RWPE1 (cell line): ENCODE measurements at places on chromosomes 2 and 18.

DNA sequence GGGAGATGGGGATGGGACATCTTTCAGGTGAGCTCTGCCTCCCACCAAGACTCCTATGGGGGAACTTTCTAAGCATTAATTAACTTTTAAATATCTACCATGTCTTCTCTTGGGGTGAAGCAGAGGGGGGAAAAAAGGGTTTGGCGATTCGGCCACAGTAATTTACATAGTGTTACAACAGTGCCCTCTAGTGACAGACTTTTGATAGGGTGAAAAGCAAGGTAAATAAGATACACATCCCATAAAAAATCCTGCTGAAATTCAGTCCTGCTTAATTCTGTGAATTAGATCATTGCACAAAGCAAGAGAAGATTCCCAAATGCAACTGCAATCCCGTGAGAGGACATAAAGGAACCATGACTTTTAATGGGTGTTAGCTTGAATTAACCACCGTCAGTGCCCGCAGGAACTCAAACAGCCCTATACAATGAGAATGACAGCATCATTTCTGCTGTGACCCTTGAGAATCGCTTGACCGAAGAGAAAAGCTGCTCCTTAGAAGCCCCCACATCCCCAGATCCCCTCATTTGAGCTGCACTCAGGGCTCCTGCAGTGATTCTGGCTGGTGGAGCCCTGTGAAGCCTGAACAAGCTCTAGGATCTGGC is 32.8 kb downstream of the FAM124B start:
- peak; percentile 30 for DNase-seq

DNA sequence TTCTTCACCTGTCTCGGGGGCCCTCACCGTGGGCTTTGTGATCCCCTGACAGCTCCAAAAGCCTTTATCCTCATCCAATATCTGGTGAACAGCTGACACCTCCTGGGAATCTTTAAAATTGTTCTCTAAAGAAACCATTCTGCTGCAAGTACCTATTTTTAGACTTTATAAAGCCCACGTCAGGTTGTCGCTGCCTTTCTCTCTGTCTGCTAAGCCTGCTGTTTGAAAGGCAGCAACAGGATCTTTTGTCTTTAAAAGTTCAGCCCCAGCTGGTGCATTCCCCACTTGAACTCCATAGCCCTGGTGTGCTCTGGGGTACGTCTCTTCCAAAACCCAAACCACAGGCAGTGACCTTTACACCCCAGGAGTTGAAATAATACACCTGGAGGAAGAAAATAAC is 145.0 kb downstream of the NEDD4L start:
- DNase-seq, result no peak

DNA sequence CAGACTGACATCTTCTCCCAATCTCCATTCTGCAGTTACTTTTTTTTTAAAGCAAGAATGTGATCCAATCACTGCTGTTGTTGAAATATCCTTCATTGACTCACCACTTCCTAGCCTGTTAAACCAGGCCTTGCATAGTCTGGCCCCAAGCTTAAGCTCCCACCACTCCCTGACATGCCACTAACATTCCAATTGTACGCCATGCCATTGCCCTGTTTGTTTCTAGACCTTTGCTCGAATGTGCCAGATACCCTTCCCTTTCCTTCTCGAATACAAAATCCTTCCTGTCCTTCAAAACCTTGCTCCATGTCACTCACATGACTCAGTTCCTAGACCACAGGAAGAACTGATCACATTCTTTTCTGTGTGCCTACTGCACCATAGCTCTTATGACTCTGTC is 224.2 kb downstream of the CYRIA start:
- no peak for DNase-seq

- DNase-seq, result no peak
Measured at GRCh38 chr2:217804791-217805667, 197.8 kb downstream of the TNS1 start.

DNA sequence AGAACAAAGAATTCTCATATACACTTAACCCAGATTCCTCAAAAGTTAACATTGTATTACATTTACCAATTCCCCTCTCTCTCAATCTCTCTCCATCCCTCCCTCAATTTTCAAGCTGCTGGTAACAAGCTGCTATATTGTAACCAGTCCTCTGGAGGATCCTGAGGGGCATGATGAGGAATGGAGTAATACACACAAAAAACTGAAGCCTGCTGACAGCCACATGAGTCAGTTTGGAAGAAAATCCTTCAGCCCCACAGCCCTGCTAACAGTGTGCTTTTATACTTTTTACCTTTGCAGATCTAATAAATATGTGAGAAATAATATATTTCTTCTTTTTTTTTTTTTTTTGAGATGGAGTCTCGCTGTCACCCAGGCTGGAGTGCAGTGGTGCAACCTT is 165.7 kb upstream of the RAB12 start:
- DNase-seq, result no peak

- peak; percentile 86 for DNase-seq
Measured at GRCh38 chr2:207258263-207258991, 92.7 kb upstream of the KLF7 start.

GRCh38 chr2:191165176-191165643 is 14.4 kb upstream of the STAT4 start:
- DNase-seq, result peak; percentile 52

DNA sequence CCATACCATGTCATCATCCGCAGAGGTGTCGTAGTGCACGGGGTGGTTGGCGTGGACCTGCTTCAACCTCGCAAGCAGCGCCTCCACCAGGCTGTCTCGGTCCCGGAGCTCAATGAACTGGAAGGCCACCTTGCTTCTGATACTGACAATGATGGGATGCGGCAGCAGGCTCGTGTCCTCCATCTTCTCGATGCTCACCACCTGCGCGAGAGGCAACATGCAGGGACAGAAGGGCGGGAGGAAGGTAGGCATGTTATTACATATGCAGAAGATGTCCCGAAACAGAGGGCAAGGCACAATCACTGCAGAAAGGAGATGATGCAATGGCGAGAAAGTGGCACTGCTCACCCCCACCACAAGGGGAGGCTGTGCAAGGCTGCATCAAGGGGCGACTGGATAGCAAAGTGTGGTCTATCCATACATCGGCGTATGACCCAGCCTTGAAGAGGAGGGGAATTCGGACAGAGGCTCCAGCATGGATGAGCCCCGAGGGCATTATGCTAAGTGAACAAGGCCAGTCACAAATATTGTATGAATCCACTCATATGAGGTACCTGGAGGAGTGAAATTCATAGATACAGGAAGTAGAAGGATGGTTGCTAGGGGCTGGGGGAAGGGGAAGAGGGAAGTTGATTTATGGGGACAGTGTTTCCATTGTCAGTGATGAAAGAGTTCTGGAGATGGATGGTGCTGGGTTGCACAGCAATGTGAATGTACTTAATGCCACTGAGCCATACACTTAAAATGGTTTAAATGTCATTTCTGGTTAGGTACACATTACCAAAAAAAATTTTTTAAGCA is 36.6 kb downstream of the RPL31 start:
- peak; percentile 16 for DNase-seq

GRCh38 chr18:7608781-7609201 is 41.7 kb downstream of the PTPRM start:
- no peak for DNase-seq

DNA sequence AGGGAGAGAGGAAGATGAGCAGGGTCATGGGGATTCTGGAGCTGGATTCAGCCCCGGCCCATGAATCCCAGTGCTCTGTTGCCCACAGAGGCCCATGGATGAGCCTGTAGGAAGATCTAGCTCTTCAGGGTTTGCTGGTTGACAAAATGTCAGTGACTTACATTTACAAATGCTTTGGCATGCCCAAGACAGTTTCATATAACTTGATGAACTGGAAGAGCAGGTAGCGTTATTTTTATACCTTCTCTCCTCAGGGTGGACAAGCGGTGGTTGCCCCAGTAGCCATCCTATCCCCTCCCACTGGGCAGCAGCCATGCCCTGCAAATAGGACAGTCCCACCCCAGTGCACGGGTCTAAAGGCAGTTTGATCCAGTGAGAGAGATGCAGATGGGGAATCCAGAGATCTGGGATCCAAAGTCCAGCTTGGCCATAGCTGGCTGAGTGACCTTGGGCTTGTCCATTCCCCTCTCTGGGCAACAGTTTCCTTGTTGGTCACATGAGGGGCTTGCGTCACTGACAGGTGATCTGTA is 21.5 kb upstream of the KCNK3 start:
- DNase-seq, result no peak

GRCh38 chr2:231104115-231104713 is 20.6 kb downstream of the HTR2B start:
- DNase-seq, result peak; percentile 15

DNA sequence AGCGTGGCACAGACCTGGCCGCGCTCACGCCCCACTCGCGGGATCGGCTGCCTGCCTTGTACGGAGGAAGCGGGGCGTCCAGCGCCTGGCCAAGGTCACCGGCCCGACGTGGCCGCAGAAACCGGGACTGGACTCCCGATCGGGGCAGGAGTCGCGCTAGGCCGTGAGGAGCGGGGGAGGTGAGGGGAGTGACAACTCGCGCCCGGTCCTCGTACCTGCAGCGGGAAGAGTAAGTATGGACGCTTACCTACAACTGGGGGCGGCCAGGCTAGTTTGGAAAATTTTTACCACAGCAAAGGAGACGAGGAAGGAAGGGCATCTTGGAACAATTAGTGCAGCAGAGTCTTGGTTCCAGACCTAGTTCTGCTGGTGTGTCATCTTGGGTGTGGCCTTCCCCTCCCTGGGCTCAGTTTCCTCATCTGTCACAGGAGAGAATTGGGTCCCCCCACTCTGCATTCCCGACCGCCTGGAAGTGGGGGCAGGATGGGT is 693 bp downstream of the UBE2F start:
- peak; percentile 38 for DNase-seq

DNA sequence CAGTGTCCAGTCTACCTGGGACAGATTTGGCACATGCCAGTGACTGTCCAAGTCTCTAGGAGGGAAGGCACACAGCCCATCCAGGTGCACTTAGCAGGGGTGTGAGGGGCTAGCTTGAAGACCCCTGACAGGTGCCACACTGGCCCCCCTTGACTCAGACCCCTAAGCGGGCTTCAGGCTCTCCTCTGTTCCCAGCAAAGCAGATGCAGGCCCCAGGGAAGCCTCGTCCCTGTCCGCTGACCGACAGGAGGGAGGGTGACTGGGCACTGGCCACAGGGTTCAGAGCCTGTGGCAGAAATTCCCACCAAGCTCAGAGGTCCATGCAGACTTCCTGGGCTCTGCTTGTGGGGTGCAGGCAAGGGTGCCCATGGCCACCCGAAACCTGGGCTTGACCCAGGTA is 239.8 kb upstream of the MYT1L start:
- DNase-seq, result no peak

- DNase-seq, result no peak
Measured at GRCh38 chr18:12059334-12060181, 34.1 kb upstream of the ANKRD62 start.

GRCh38 chr2:163266772-163267171 is 428.2 kb upstream of the KCNH7 start:
- peak; percentile 48 for DNase-seq

- no peak for DNase-seq
Measured at GRCh38 chr2:3633982-3634595, 23.9 kb upstream of the ALLC start.

DNA sequence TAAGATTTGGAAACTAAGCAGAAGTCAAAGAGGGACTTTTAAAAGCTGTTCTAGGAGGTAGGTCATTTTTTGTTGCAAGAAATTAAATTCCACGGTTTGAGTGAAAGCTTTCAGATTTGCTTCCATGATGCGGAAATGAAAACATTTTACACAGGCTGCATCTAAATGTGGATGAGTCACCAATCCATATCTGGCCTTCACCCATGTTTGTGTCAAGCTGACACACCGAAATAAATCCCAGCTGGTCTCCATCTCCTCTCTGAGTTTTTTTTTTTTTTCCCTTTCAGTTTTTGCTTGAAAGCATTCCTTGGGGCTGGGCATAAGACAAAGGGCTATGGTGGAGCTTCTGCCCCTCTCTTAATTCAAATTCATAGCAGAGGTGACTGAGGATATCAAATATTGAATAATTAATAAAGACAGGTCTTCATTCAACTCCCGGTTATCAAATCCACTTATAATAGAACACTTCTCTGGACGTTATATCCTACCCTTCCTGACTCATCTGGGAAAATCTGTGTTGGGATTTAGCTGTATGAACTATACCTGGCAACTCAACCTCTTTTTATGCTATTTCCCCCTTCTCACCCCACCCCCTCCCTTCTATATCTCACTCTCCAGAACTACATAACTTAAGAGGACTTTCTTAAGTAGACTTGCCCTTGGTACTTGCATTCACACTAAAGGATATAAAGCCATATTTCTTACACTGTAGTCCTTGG is 558.3 kb upstream of the GCFC2 start:
- DNase-seq, result peak; percentile 54

DNA sequence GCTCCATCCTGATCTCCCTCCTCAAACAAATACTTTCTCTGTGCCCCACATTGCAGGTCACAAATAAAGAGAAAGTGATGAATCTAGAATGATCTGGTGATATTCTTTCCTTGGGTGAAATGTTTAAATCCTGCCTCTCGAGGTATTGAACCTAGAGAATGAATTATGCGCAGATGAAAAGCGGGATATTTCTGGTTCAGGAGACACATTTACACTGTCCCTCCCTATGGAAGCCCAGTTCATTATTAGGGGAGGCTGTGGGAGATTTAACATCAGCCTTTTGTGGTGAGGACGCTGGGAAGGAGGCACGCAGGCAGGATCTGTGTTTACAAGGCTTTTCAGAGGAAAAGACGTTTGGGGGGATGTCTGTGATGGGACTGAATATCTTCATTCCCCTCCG is 20.6 kb downstream of the MAPRE2 start:
- no peak for DNase-seq

DNA sequence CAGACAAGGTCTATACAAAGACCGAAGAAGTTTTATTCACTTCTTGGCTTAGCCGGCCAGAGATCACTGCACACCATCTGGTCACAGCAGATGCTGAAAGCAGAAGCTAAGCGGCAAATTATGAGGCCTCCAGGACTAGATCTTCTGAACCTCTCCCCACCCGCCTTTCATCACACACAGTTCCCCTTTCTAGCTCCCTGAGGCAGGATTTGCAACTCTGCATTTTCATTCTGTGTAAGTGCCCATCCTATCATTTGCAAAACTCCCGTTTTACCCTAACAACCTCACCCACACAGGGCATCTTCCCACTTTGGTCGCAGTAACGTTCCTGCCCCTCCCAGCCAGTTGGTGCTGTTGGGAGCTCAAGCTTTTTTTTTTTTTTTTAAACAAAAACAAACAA is 3.1 kb upstream of the MOB1A start:
- no peak for DNase-seq

DNA sequence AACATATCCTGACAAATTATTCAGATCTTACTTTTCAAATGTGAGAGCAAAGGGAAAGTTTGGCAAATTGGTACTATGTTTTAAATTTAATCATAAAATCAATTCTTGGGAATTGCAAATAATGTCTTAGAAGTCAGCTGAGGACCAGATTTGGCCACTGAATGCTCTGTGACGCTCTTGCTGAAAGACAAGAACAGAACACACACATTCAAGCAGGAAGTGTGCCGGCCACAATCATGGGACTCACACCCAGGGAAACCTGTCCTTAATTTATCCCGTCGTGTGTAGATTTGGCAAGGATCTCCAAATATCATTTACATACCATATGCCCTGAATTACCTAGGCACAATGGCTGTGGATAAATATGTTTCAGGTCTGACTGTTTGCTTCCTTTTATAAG is 253.1 kb downstream of the TCF4 start:
- no peak for DNase-seq

- peak; percentile 90 for DNase-seq
Measured at GRCh38 chr2:12507295-12507694, 209.4 kb upstream of the TRIB2 start.
